ENCODE measurements at places on chromosomes 2 and 18.

GRCh38 chr2:98376301-98376910 lies 30.1 kb downstream of the CNGA3 start:
- no peak for DNase-seq

GRCh38 chr18:80180778-80181564 lies 66.3 kb downstream of the PARD6G start:
- no peak for DNase-seq

DNA sequence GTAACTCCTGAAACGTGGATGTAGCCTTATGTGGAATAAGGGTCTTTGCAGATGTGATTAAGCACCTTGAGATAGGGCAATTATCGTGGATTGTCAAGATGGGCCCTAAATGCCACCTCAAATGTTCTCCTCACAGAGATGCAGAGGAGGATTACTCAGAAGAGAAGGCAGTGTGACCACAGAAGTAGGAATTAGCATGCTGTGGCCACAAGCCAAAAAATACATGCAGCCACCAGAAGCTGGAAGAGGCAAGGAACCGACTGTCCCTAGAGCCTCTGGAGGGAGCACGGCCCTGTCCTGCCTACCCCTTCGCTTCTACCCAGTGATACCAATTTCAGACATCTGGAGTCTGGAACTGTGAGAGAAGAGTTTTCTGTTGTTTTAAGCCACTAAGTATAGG lies 47.3 kb upstream of the MGAT5 start:
- DNase-seq = peak; percentile 46

DNA sequence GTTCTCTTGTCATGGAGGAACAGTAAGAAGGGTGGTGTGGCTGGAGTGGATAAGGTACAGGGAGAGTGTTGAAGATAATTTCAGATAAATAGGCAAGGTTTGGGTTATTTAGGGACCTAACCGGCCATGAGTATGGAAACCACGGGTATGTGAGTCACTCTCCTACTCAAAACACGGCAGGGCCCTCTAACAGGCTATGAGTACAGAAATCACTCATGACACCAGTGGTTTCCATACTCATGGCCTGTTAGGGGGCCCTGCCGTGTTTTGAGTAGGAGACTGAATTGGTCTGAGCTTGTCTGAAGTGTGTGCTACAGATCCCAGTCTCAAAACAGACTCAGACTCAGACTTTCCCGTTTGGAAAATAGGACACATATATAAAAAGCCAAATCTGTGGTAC lies 428.4 kb upstream of the HNMT start:
- DNase-seq = no peak

DNA sequence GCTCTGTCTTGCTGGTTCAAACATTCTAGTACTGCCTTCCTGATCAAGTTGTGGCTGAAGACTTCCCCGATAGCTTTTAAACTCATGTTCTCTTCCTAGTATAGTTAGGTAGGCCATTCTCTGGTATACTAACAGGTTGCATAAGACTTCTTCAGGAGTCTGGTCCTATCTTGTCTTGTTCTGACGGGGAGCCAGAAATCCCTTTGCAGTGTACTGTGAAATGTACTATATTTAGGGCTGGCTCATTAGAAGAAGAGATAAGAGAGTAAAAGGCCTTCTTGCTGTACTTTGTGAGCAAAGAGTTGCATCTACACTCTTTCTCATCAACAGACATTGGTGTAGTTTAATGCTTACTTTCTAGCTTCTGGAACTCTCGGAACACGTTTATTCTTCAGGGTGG lies 331.9 kb downstream of the NUP35 start:
- peak; percentile 28 for DNase-seq

DNA sequence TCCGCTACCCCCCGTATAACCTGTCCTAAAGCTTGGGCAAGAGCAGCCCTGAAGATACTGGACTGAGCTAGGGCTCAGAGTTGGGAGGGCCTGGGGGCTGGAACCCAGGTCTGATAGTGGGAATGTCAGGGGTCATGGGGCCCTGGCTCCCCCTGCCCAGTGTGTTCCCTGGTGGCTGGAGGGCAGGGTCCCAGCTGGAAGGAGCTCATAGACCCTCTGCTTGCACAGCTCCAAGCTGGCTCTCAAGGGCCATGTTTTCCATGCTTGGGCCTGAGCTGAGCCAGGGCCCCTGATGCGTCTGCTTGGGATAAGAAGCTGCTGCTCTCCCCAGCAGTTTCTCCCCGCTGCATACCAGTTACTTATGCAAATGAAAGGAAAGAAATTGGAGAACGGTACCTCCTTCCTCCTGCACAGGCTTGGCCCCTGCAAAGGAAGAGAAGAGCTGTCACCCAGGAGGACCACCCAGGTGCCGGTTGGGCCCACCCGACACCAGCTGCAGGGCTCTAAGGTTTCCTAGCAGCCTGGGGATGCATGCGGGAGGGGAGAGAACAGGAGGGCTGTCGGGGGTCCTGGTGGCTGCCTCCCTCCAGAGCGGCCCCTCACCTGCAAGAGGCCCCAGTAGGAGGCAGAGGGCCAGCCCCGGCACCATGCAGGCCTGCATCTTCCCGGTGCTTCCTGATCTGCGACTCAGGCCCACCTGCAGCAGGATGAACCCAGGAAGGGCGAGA lies 628 bp downstream of the OTOS start:
- peak; percentile 9 for DNase-seq

DNA sequence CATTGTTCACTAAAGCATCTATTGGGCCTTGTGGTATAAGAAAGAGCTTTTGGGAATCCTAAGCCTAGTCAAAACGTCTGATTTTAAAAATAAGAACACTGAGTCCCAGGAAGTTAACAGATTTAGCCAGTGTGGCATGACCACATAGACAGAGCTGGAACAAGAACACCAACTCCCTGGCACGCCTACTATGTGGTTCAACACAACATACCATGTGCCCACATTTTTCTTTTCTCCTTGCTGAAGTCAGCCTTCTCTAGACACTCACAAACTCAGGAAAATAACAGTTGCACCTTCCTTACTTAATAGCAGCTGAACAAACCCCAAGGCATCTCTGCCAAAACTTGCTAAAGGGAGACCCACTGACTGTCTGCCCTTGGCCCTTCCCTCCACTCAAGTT lies 124.8 kb downstream of the C1D start:
- DNase-seq = no peak

- no peak for DNase-seq
Measured at GRCh38 chr18:75405351-75405750, 22.2 kb downstream of the SMIM21 start.

DNA sequence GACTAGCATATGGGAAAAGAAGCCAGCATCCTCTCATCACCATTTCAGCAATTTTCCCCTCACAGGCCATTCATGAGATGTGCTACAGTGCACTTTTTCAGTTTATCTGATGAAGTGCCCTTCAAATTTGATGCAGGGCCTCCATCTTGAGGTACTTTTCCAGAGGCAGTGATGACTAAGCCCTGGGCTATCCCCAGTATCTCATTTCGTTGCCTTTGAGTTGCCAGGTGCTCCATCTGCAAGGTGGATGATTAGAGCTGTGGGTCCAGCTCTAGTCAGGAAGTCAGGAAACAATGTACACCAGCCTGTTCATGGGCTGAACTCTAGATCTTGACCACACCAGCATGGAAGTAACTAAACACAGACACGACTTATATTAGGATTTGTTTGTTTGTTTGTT lies 425.2 kb downstream of the METTL4 start:
- DNase-seq = no peak

DNA sequence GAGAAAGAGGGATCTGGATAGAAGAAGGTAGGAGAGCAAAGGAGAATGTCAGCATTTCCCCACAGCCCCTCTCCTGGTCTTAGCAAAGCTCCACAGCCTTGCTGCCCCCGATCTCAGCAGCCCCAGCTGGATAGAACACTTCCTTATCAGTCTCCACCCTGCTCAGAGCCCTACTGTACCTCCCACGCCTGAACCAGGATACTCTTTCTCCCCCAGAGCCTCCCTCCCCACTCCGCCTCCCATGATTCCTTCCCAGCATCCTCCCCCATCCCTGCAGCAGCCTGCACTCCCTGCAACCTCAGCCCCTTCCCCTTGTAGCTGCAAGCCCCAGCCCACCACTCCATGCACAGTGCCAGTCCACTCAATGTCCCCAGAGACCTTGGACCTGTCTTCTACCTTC lies 25.8 kb downstream of the PLB1 start:
- peak; percentile 67 for DNase-seq

GRCh38 chr2:143942486-143942885 lies 577.4 kb downstream of the ZEB2 start:
- no peak for DNase-seq

GRCh38 chr2:223597076-223597475 lies 5.1 kb downstream of the SCG2 start:
- DNase-seq = no peak

DNA sequence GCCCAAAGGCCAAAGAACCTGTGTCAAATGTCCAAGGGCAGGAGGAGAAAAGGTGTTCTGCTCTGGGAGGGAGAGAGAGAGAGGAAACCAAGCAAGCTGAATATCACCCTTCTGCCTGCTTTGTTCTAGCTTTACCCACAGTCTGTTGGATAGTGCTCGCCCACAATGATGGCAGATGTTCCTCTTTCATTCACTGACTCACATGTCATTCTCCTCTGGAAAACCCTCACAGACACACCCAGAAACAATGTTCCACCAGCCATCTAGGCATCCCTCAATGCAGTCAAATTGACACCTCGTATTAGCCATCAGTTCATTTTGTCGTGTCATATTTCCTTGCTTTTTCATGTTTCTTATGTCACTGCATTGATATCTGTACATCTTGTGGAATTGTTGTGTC lies 150.3 kb downstream of the UBR3 start:
- no peak for DNase-seq

- no peak for DNase-seq
Measured at GRCh38 chr18:42617221-42617620, 498.3 kb downstream of the RIT2 start.

GRCh38 chr18:4204438-4204720 lies 250.7 kb downstream of the DLGAP1 start:
- no peak for DNase-seq

DNA sequence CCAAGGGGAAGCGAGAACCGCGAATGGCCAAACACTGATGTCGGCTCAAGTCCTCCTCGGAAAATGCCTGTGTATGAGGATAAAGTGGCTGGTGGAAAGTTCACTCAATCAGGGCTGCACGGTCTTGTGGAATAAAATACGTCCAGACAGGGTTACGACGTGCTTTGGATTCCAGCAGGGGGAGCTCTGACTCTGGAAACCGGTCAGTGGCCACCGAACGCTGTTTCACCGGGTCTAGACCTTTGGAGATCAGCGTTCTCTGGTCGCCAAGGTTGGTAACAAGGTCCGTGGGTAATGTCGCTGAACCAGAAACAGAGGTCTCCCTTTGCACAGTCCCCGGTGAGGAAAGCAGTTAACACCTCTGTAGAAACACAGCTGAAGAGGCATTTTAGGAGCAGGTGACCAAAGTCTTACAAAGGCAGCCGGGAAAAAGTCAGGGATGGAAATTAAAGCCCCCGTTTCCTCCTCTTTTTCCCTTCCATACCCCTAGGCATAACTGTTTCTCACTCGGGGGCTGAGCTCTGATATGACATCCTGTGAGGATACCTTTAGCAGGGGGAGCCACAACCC lies 47.8 kb downstream of the CDCA7 start:
- peak; percentile 89 for DNase-seq

- DNase-seq = no peak
Measured at GRCh38 chr2:241655516-241656189, 18.2 kb downstream of the ATG4B start.

DNA sequence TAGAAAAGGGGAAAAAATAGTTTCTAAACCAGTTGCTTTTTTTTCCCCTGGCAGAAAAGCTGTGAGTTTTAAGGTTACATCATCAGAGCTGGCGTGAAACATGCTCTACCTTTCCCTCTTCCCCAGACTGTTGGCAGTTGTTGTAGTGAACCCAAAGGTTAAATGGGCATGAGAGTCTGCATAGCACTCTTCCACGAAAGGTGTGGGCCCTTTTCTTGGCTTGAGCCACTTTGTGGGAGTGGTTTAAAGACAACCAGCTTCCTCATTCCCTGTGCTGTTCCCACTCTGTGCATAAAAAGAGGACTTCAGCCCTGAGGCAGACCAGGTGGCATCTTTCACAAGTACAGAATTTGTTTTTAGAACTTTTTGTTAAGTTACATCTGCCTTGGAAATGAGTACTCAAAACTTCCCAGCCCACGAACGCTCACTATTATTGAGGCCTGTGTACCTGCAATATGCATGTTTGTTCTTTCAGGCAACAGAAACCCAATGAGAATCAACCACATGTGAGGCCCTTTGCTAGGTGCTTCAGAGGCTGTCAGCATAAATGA lies 243.8 kb downstream of the BABAM2 start:
- DNase-seq = peak; percentile 23

DNA sequence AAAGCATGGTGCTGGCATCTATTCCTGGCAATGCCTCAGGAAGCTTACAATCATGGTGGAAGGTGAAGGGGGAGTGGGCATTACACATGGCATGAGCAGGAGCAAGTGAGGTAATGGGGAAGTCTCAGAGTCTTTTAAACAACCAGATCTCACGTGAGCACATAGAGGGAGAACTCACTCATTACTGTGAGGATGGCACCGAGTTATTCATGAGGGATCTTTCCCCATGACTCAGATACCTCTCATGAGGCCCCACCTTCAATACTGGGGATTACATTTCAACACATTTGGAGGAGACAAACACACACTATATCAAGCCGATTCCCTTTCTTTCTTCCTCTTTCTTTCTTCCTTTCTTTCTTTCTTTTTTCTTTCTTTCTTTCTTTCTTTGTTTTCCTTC lies 47.9 kb upstream of the FANCL start:
- DNase-seq = no peak

DNA sequence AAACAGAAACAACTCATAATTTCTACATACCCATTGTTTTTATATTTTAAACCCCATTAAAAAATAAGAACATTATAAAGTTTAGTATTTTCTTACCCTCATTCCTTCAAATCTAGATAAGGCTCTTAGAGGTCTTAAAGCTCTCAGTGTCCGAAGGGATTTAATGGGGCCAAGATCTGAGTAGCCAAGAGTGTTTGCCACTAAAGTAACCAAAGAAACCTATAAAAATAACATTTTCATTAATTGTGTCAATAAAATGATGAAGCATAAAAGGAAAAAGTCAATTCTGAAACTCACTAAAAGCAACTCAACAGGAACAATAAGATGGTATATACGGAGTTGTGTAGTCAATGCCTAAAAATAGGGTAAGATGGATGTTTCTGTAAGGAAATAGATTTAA lies 105.4 kb upstream of the SCN1A start:
- DNase-seq = no peak

DNA sequence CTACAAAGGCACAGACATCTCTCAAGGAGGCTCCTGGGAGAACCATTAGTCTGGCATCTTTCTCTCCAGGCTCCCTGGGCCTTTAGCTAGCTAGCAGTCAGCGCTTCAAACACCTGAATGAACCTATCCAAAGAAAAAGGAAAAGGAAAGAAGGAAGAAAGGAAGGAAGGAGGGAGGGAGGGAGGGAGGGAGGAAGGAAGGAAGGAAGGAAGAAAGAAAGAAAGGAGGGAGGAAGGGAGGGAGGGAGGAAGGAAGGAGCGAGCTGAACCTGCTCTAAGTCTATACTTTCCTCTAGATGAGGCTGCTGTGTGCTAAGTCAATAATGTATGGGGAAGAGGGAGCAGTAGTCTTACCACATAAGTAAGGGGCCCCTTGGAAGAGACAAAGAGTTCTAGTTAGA lies 5.1 kb upstream of the BCL11A start:
- DNase-seq = no peak

Data from testis (tissue), 5 donors.